NCI-H82 (cell line): ENCODE measurements at places on chromosomes 16 and 17.
A peak's percentile ranks its signal among the peaks of the same experiment; 100 is the strongest.

DNA sequence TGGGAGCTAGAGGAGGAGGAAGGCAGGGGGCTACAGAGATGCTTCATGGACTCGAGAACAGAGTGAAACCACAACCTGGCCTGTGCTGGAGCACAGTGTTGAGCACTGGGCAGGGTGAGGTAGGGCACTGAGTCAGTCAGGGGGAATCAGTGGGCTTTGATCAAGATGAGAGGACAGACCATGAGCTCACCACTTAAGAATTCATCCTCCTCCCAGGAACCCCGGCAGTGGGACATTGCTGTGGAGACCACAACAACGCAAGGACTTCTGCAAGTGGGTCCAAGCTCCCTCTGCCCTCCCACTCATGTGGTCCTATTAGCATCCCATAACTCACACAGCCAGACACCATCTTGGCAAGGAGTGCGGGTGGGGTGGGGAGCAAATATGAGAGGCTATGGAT lies 1.7 kb upstream of the CES5A start:
- DNase-seq: no peak

GRCh38 chr16:87384162-87384874 lies 742 bp upstream of the FBXO31 start:
- peak; percentile 86 for DNase-seq

DNA sequence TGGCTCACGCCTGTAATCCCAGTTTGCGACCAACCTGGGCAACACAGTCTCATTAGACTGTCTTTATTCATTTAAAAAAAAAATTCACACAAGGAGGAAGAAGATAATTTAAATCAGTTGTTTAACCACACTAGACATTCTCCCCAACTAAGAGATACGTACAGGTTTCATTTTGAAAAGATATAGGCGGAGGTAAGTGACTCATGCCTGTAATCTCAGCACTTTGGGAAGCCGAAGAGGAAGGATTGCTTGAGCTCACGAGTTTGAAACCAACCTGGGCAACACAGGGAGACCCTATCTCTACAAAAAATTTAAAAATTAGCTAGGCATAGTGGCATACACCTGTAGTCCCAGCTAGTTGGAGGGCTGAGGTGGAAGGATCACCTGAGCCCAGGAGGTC lies 5.3 kb downstream of the CMTM4 start:
- DNase-seq: no peak

- DNase-seq: no peak
Measured at GRCh38 chr16:49524947-49525315, 151.3 kb downstream of the C16orf78 start.

DNA sequence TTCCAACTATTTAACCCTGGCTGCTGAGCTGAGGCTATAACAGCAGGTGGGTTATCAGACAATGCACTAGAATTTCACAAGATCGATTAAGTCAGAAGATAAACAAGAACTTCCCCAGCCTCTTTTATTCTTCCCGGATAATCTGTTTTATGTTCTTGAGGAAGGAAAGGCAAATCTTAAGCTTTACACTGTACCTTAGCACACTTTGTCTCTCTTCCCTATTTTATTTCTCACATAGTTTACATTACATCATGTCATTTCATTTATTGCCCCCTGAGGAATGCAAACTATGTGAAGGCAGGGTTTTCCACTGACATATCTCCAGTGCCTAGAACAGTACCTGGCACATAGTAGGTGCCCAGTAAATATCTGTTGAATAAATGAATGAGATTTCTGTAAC lies 139.6 kb downstream of the SKAP1 start:
- no peak for DNase-seq

GRCh38 chr16:84532291-84532724 lies 27.8 kb upstream of the MEAK7 start:
- DNase-seq: no peak

DNA sequence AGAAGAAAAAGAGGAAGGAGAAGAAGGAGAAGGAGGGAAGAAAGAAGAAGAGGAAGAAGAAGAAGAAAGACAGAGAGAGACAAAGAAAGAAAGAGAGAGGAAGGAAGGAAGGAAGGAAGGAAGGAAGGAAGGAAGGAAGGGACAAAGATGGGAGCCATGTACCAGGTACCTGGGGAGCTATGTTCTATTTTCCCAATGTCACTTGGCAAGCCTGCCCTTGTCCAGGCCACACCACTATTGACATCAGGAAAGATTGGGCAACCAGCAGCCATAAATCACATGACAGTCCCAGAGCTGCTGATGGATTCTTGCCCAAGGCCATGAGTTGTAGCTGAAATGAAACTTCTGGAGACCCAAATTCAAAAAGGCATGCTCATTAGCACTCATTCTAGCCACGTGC lies 2.7 kb upstream of the CES1 start:
- DNase-seq: no peak

DNA sequence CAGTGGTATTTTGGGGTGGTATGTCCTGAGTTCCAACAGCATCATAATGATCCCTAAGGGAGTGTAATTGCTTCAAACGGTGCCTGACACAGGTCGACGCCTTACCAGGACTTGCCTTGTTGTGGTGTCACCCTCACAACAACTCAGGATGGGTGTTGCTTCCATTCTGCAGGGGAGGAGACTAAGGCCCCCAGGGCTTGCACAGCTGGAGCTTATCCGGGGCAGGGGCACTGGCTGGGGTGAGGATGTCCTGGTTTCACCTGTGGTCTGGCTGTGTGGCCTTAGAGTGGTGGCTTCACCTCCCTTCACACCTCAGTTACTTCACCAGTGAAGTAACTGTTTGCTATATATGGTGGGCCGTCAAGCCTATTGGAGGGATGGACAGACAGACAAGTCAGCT lies 23.3 kb downstream of the LLGL2 start:
- DNase-seq: no peak

DNA sequence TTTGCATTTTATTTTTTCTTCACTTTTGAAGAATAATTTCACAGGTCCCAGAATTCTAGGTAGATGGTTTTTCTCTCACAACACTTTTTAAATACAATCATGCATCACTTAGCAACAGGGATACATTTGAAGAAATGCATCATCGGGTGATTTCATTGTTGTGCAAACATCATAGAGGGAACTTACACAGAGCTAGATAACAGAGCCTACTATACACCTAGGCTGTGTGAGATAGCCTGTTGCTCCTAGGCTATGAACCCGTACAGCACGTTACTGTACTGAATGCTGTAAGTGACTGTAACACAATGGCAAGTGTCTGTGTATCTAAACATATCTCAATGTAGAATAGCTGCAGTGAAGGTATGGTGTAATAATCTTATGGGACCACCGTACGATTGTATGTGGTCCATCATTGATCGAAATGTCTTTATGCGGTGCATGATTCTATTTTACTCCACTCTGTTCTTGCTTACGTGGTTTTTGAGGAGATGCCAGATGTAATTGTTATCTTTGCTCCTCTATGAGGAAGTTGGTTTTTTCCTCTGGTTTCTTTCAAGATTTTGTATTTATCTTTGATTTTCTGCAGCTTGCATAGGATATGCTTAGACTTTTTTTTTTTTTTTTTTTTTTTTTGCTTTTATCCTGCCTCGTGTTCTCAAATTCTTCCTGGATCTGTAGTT lies 35.5 kb upstream of the TMEM92 start:
- no peak for DNase-seq

DNA sequence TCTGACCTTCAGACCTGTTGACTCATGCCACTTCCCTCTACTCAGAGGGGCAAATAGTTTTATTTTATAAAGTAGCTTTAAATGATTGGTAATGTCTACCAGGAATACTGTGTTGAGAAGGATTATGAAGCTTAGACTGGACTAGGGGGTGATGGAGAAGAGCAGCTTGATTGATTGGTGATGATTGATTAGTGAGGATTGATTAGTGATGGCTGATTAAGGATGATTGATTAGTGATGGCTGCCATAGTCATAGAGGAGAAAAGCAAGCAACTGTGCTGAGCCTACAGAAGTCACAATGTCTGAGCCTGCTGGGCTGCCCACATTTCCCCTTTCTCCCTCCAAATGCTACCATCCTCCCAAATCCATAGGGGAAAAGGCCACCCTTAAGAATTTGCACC lies 206.8 kb upstream of the SALL1 start:
- DNase-seq: no peak

DNA sequence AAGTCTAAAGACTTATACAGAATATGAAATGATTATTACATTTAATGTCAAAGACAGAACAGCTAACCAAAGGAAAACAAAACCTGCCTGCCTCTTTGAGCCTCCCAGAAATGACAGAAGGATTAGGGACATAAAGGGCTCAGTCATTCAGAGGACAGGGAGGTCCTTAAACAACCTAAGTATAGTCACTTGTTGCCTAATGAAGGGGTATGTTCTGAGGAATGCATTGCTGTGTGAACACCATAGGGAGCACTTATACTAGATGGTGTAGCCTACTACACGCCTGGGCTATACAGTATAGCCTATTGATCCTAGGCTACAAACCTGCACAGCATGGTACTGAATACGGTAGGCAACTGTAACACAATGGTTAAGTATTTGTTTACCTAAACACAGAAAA lies 106.4 kb downstream of the PARN start:
- DNase-seq: peak; percentile 35

GRCh38 chr17:28885363-28885762 lies 12.2 kb downstream of the FLOT2 start:
- DNase-seq: no peak

DNA sequence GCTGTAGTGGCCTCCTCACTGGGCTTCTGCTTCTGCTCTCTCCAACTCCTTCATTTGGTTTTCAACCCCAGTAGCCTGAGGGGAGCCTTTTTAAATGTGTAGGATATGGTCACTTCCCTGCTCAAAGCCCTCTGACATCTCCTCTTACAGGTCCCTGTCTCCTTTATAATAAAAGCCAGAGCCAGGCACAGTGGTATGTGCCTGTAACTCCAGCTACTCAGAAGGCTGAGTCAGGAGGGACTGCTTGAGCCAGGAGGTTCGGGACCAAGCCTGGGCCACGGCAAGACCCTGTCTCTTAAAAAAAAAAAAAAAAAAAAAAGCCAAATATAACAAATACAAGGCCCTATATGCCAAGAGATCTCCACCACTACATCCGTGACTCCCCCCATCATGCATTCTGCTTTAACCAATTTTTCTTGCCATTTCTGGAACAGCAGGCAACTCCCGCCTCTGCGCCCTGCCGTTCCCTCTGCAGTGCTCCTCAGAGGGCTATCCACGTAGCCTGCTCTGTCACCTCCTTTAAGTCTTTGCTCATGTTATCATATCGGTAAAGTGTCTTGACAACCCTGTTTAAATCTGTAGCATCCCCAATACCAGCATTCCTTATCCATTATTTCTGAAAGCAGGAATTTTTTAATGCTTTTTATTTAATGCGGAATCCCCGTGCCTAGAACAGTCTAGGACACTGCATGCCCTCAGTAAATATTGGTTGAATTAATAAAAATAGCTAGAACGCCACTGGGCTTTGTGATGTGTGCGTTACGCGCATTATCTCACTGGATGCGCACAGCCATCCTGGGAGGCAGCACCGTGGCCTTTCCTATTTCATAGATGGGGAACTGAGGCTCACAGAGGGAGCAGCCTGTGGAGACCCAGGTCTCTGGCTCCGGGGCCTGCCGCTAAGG lies 9.5 kb downstream of the ZNF771 start:
- DNase-seq: no peak

- DNase-seq: no peak
Measured at GRCh38 chr17:29032857-29033197, 10.1 kb upstream of the PIPOX start.

DNA sequence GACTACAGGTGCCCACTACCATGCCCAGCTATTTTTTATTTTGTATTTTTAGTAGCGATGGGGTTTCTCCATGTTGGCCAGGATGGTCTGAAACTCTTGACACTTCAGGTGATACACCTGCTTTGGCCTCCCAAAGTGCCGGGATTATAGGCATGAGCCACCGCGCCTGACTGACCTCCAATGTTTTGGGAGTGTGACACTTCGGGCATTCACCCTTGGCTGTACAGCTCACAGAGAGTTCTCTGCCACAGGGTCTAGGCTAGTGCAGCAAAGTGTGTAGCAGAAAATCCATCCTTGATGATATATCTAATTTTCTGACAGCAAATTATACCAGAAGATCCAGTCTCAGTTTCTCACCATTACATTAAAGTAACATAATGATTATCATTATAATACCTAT lies 14.1 kb downstream of the FAM20A start:
- no peak for DNase-seq

DNA sequence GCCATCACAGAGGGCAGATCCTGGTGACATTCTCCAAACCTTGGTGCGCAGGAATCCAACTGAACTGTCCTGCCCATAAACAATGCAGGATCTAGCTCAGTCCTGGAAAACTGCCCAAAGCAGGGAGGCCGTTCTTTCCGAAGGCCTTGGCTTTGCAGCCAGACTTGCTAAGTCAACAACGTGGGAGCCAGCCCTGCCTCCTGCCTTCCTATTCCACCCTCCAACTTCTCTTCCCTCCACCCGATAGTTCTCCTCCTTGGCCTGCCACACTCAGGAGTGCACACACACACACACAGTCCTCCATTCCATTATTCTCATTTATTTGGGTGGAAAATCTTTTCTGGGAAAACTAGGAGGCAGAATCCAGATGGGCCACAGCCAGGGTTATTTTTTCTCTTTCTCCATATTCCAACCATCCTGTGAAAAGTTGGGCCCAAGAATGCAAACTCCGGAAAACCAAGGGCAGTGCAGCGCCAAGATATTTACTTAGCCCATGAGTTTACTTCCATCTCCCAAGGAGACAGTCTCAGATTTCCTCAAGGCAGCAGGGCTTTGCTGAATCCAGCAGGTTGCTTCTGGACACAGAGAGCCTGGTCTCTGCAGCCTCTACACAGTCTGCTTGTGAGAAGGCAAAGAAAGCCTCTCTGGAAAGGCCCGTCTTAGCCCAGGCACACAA lies 15.8 kb downstream of the COPRS start:
- DNase-seq: no peak

DNA sequence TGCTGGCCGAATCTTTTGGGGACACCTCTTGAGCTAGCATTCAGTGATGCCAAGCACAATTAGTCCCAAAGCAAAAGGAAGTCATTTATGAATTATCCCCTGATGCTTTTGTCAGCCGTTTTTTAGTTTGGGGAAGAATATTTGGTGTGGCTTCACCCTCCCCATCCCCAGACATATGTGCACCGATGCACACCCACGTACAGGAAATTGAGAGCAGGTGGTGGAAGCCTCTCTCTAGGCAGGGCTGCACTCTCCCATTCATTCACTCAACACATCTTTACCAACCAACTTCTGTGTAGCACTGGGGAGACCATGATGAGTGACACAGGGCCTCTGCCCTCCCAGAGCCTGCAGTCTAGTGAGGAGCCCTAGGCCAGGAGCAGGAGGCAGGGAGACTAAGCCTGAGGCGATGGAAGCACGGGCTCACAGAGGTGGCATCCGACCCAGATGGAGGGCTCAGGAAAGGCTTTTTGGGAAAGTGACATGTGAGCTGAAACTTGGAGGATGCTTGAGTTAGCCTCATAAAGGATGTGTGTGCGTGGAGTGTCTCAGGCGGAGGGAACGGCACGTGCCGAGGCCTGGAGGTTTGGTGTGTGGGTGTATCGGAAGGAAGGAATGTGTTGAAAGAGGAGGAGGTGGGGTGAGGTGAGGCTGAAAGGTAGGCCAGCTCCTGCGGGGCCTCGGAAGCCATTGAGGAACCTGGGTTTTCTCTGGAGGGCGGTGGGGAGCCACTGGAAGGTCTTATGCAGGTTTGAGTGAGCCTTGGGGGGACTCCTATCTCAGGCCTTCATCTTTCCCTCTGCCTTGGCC lies 43.8 kb downstream of the PSME3IP1 start:
- no peak for DNase-seq

GRCh38 chr17:60639019-60639330 lies 38.7 kb upstream of the BCAS3 start:
- DNase-seq: no peak

- DNase-seq: peak; percentile 17
Measured at GRCh38 chr16:55242667-55243066, 81.3 kb upstream of the IRX6 start.
